OCI-M1 (cell line): ENCODE measurements at places on chromosomes 4 and X.
A peak's percentile ranks its signal among the peaks of the same experiment; 100 is the strongest.

GRCh38 chrX:74509989-74510388 lies 88.7 kb downstream of the SLC16A2 start:
- DNase-seq = no peak

DNA sequence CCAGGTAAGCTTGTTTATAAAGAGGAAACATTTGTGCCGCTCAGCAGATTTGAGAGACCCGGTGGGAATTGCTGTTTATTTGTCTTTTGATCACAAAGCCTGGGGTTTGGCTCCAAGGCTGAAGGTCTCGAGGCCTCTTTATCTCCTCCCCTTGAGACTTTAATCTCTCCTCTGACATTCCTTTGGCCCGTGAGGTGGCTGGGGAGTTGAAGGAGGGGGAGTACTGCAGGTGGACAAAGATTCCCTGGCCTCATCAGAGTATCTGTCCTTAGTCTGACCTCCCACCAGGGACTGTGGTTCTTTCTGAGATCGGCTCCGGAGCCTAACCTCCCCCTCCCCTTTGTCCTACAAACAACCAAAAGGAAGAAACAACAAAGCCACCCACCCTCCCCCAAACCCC lies 216.5 kb downstream of the MID1IP1 start:
- DNase-seq = no peak

- DNase-seq = no peak
Observed at GRCh38 chr4:153497091-153497531, 31.0 kb downstream of the TMEM131L start.

GRCh38 chr4:74230902-74231499 lies 73.1 kb downstream of the MTHFD2L start:
- DNase-seq = peak; percentile 86

DNA sequence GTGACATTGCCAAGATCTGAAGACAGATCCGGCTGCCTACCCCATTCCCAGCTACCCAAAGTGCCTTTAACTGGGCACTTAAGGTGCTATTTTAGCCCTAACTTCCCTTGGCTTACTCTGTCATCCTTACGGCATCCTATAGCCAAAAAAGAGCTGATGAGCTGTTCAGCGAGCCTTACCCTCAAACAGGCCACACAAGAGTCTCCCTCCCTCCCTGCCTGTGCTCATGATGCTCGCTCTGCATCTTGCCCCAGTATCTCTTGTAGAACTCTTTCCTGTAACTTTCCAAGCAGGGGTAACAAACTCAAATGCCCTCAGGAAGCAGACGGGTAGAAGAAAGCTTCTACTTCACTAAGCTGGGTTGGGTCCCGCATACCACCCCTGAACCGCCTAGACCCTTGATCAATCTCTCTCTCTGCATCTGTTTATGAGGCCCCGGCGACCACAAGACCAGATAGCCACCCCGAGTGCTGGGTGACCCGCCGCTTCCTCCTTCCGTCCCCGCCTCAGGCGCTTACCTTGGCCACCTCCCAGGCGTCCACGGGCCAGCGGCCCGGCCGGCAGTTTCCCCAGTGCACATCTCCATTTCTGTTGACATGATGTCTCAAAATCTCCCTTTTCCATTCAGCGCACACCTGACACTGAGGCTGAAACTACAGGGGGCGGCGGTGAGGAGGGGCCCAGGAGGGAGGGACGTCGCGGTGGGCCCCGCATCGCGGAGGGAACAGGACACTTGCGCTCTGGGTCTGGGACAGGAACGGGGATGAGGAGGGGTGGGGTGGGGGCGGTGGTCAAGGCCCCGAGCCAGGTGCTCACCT lies 663 bp downstream of the CXorf38 start:
- DNase-seq = peak; percentile 42

DNA sequence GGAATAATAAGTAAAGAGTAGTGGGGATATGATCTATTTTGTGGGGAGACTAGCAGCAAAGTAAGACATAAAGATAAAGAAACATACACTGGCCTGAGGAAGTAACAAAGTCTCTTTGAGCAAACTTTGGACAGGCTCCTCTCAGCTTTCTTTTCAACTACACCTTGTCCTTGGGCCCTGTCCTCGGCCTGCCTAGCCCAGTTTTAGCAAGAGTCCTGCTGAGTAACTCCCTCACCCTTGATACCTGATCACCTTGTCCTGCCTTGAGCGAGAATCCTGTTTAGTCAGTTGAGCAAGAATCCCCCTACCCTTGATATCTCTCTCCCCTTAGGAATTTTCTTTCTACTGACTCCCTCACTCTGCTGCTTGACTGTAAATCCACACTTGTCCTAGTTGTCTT lies 11.5 kb downstream of the HNRNPH2 start:
- no peak for DNase-seq

DNA sequence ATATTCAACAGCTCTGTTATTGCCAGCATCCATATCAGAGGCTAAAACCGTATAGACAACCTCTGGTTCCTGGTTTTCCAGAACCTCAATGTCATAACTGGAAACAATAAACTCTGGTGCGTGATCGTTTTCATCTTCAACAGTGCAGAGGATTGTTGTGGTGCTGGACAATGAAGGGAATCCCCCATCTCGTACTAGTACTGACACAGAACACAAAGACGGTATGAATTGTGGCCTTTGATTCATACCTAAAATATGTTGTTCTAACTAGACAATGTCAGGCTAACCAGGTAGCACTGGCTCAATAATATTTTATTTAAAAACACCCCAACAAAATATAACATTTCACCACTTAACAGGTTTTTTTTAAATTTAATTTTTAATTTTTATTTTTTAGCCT lies 186.9 kb downstream of the DCHS2 start:
- no peak for DNase-seq

DNA sequence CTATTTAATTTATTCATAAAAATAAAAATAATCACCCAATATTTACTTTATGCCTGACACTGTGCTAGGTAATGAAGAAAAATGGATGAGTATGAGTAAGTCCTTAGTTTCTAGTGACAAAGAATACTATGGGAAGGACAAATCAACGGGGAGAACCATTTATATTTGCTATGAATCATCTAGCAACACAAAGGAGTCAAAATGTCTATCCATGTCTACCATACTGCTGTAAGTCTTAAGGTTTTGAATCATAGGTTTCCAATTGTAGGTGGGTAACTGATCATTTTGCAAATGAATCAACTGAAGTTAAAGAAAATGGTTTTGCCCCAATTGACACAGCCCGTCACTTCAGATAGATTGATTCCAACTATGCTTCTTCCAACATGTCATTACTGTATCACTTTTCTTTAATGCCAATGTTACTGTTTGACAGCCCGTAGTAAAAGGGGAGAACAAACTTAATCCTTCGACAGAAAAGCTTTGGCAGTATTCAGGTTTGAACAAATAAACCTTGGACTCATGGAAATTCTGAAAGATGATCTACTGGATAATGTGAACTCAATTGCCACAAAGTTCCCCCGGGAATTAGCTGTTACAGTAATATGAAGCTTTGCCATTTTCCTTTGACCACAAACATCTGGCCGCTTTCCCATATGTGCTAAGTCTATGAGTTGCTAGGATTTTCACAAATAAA lies 3.2 kb downstream of the TDO2 start:
- DNase-seq = no peak

- no peak for DNase-seq
Observed at GRCh38 chr4:123506011-123506695, 109.6 kb downstream of the SPRY1 start.

- no peak for DNase-seq
Observed at GRCh38 chrX:136863826-136864225, 16.7 kb downstream of the RBMX start.

DNA sequence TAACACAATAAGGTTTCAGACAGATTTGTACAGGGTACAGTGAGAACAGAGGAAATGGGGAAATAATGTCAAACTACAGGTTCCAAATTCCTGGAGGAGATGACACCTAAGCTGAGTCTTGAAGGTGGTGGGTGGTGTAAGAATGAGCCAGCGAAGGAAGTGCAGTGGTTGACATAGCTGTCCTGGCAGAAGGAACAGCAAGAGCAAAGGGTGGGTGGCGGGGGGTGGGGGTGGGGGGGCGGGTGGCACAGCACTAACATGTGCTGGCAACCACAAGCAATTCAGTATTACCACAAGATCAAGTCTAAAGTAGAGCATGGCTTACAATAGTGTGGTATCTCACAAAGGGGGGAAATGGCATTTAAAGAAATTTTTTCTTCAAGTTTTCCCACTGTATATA lies 13.1 kb upstream of the G3BP2 start:
- no peak for DNase-seq

DNA sequence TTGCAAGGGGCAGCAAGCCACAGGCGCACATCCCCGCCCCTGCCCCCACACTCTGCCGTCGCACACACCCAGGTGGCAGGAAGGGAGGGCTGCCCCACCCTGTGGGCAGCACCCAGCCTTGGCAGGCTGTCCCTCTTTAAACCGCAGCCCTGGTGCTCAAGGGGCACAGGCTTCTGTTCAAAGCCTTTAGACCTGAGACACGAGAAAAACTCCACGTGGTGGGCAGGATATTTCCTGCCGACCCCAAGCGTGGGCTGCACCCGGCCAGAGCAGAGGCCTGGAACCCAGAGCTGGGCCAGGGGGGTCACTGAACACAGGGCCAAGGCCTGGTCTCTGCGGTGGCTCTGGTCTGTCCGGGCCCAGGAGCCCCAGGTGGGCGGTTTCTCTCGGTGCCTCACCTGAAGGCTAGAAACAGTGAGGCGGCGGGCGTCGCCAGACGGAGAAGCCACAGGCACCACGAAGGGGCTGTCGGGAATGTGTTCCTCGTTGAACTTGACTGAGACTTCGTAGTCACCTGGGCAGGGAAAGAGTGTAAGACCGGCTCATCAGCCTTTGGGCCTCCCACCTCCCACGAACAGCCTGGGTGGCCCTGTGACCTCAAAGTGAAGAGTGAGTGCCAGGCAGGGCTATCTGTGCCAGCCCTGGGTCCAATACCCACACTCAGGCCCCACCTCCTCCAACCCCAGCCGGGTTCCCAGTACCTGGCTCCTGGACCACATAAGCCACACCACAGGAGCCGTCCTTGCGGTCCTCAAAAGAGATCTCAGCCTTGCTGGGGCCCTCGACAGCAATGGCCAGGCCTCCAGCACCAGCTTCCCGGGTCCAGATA lies 23.0 kb downstream of the FLNA start:
- DNase-seq = no peak

DNA sequence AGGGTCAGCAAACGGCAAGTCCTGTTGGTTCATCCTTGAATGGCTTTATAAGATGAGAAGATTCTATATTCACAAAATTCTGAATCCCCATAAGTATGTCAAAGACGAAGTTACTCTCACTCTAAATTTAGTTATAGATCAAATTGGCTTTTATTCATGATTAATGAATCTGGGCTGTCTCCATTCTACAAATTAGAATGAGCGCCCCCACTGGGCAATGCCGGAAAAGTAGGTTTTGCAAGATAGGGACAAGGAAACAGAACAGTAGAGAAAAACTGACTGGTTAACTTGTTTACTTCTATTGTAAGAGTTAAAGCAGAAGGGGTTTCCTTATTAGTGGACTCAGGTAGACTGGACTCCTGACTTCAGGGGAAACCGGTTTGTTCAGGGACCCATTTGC lies 100.3 kb downstream of the F11 start:
- DNase-seq = no peak

DNA sequence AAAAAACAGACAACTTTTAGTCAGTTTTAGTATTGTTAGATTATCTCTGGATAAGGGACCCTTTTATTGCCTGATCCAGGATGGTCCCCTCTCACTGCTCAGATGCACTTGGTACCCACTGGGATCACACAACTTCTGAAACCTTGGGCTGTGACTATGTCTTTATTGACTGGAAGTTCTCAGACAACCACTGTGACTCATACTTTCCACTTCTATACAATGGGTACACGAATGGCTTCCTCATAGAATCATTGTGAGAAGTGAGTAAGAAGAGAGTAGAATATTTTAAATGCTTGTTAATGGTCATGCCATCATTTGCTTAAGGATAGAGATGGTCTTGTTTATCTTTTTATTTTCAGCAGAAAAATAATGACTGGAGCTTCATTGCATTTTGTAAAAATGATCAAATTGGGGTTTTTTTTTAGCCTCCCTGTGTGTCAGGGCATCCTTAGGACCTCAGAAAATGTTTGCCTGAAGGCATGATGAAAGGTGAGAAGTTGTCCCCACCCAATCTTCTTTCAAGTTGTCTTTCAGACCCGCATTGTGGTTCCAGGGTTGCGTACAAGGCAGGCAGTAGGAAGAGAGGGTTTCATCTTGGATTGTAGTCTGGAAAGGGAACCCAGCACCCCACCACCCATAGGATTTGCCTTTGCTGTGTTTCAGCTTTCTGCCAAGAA lies 115.1 kb downstream of the CPEB2 start:
- no peak for DNase-seq

DNA sequence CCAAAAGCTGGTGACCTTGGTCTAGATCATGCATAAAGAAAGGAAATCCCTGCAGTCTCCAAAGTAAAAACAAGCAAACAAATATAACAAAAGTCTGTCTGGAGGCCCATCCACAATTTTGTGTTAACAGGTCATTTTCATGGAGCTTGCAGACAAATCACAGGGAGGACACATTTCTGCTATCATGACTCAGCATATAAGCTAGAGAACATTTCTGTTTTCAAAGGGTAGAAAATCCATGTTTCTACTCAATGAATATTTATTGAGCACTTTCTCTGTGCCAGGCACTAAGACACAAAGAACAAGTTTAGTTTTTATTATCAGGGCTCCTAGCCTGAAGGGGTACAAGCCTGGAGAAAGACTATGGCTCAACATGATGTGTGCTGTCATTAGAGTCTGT lies 71.1 kb downstream of the PARM1 start:
- DNase-seq = no peak

GRCh38 chr4:16767861-16768260 lies 130.6 kb downstream of the LDB2 start:
- no peak for DNase-seq
